Muscle of back (tissue), 13 donors: ENCODE measurements at places on chromosomes 5 and 9. TPM values are rescaled to one million over a fixed set of nuclear protein-coding genes. Genes with fewer than 3 reads are reported as not detected.

GRCh38 chr5:96807075-96807654, 580 bp downstream of the ERAP1 start:
- DNase-seq = peak; percentile 93

DNA sequence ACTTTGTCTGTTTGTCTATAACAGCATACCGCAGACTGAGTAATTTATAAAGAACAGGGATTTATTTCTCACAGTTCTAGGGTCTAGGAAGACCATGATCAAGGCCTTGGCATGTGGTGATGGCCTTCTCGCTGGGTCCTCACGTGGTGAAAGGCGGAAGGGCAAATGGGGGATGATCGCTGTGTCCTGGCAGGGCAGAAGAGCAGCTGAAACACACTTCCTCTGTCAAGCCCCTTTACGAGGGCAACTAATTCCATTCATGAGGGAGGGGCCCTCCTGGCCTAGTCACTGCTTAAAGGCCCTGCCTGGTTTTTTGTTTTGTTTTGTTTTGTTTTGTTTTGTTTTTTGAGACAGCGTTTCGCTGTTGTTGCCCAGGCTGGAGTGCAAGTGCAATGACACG, 41.9 kb upstream of the UBTD2 start:
- no peak for DNase-seq

PCDHGA9 gene
- polyA plus RNA-seq = 4.8 TPM

HTR4 gene
- not detected for polyA plus RNA-seq

SPRY4 gene
- 47.7 TPM for polyA plus RNA-seq
